ENCODE measurements at places on chromosomes 4 and X.

- DNase-seq = no peak
These were observed 25.6 kb downstream of the ELF4 start for GRCh38 chrX:130084631-130085237.

- DNase-seq = no peak
These were observed 814 bp upstream of the MMAA start for GRCh38 chr4:145618210-145618931.

- DNase-seq = no peak
These were observed 61.9 kb downstream of the PRSS12 start for GRCh38 chr4:118290951-118291350.

GRCh38 chr4:86872135-86872534 lies 20.1 kb downstream of the C4orf36 start:
- no peak for DNase-seq

DNA sequence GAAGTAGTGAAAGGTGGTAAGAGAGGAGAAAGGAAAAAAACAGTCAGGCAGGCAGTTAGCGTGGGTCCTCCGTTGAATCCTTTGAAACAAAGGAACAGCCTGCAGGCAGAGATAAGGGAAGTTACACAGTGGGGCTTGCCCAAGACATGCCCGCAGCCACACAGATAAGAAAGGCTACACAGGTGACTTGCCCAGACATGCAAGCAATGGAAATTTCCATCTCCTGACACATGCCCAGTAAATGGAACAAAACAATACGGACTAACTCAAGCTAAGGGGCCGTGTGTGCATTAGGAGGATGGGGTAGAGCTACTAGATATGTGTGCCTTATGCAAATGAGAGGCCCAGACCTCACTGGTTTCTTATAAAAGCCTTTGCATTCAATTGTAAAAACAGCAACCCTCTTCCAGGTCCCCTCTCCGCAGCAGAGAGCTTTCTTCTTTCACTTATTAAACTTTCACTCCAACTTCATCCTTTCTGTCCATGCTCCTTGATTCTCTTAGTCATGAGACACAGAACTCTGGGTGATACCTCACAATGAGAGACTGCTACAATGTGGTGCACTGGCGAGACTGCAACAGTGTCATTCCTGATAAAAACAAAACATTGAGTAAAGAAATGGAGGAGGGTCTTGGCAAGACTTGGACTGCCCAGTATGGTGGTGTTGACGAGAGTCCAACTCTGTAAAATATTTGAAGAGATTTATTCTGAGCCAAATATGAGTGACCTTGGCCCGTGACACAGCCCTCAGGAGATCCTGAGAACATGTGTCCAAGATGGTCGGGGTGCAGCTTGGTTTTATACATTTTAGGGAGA lies 997.4 kb upstream of the PRKX start:
- DNase-seq = no peak

- no peak for DNase-seq
These were observed 5.2 kb upstream of the BMP15 start for GRCh38 chrX:50905334-50905733.

DNA sequence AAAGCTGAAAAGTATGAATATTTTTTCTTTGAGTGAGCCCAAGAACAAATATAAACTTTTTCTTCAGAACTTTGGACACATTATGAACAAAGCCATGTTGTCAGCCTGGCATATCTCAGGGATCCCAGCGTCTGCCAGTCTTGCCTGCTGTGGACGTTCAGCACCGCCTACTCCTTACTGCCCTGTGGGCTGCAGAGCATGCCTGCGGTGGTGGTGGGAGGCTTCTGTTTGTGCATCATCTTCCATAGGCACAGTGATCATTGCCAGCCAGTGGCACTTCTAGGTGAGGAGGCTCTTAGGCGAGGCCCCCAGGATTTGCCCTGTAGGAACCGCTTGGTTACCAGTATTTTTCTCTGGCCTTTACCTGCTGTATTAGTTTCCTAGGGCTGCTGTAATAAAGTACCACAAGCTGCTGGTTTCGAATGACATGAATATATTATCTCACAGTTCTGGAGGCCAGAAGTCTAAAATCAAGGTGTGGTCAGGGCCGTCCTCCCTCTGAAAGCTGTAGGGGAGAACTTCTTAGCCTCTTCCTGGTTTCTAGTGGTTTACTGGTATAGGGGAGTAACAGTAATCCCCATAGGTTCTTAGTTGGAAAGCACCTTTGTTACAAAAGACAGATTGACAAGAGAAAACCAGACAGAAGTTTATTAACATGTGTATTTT lies 15.4 kb downstream of the ANXA3 start:
- peak; percentile 32 for DNase-seq

DNA sequence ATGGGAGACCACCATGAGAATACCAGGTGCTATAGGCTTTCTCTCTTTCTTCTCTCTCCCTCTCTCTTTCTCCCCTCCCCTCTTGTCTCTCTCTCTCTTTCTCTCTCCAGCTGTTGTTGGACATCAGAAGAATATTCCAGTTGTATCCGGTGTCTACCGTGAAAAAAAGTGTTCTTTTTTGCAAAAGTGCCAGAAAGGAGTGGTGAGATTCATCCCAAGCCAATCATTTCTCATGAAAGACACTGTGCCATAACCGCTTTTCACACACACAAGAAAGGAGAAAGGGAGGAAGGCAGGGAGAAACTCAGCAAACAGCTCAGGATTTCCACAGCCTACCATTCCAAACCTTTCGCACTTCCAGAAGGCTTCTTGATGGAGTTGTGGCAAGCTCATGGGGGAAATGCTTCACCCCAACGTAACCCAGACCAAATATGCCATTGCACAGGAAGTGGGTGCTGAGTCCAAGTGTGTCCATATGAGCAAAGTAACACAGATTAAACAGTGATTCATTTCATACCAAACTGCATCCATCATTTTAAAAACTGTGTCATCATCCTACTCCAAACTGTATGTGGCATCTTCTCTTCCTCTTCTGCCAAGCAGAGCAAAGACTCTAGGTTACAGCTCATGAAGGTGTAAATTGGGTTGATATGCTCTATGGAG lies 224.0 kb downstream of the APBB2 start:
- no peak for DNase-seq

DNA sequence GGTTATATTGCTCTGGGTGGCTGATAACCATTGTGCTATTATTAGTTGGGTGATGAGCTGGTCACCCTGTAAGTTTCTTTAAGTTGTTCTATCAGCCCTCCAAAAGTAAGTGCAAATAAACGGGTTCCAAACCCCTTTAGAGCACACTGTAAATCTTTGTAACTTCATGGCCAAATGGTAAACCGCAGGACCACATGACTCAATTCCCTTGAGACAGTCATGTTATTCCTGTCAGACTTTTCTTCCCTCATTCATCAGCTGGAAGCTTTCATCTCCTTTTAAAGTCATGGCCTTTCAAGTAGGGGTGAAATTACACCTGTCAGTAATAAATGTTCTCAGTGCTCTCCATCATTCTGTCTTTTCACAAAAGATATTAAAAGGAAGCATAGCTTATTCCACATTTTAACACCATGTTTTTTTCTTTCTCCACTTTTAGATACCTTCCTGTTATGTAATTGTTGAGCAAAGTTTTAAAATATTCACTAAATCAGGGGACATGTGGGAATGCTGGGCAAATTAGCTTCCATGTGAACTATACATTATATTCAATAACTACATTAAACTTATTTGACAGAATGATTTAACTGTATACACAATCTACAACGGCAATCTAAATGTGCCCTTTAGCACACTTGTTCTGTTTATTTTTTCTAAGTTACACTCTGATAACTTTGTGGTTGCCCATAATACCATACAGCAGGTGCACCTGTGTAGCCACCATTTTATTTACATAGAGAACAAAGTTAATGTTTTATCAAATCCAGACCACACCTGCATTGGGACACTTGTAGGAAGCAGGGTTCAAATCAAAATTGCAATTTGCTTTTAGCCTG lies 275.5 kb downstream of the CFAP299 start:
- no peak for DNase-seq

DNA sequence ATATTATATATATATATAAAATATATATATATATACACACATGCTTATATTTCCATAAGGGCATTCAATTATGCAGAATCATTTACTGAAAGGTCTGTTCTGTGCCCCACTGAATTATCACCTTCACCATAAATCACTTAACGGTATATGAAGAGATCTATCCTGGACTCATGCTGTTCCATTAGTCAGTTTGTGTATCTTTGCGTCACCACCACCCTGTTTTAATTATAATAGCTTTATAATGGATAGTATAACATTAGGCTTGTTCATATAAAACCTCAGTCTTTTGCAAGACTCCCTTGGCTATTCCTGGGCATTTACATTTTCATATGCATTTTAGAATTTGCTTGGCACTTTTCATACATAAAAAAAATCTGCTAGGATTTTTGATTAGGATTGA lies 19.1 kb downstream of the WDR17 start:
- DNase-seq = no peak

DNA sequence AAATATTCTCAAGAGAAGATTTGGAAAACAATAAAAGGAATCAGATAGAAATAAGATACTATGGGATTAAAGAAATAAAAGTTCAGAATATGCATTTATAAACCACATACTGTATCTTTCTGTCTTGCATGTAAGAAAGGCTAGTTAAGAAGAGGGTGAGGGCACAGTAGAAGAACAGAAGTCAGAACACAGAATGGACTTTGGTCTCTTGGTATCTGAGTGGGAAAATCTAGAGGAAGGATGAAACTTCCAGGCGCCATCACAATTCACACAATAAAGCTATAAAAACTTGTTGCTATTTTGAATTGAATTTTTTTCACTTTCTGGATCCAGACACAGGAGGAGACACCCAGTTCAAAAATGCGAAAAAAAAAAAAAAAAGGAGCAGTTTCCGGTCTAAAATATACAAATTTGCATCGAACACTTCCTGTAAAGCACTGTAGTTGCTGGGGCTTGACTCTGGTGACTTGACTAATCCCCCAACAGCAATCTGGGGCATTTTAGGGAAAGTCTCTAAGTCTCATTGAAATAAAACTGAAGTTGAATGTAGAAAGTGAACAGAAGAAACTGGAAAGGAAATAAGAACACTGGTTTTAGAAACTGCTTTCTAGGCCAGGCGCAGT lies 8.1 kb upstream of the NAAA start:
- no peak for DNase-seq

DNA sequence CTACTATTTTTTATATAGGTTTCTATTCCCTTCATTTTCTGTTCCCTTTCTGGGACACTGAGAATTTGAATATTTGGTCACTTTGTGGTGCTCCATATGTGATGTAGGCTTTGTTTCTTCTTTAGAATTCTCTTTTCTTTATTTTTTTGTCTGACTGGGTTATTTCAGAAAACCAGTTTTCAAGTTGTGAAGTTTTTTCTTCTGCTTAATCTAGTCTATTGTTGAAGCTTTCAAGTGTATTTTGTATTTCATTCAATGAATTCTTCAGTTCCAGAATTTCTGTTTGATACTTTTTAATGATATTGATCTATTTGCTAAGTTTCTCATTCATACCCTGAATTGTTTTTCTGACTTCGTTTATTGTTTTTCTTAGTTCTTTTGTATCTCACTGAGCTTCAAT lies 96.2 kb upstream of the HAND2 start:
- DNase-seq = no peak

GRCh38 chr4:94442251-94442650 lies 9.5 kb upstream of the PDLIM5 start:
- no peak for DNase-seq

DNA sequence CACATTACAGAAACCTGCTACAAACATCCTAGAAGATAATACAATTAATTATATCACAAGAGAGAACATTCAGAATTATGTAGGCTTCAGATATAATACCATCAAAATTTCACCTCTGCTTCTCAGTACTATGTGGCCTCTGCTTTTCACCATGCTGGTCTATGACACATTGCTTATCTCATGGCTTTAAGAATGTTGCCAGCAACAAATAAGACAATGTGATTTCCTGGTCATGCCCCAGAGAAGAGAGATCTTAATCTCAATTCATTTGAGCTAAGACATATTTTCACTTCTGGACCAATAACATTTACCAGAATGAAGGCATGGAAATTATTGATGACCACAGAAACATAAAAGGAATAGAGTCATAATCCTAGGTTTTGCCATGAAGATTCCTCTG lies 1233.4 kb upstream of the ADGRL3 start:
- no peak for DNase-seq

GRCh38 chr4:26839534-26839951 lies 21.1 kb upstream of the STIM2 start:
- no peak for DNase-seq

- no peak for DNase-seq
These were observed 441.9 kb downstream of the INPP4B start for GRCh38 chr4:142404191-142404611.

DNA sequence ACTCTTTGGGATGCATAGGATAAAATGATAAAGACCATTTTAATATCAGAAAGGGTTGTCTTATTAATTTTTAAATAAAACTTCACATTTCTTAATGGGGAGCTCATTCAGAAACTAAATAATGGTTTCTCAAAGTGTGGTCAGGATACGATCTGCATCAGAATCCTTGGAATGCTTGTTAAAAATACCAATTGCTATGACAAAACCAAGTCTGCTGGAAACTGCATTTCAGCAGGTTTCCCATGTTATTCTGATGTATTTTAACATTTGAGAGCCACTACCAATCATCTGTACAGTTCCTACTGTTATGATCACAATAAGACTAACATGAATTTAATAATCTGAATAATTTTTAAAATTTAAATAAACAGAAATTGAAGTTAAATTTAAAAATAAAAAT lies 115.1 kb downstream of the SOWAHB start:
- no peak for DNase-seq
